ENCODE measurements at places on chromosomes 16 and 17. TPM values are rescaled to one million over a fixed set of nuclear protein-coding genes. Genes with fewer than 3 reads are reported as not detected.

TAOK1 gene
- 100 TPM for total RNA-seq

FSCN2 gene
- total RNA-seq = 8.0 TPM

DNAJC7 gene
- total RNA-seq = 96.0 TPM

IGFBP4 gene
- total RNA-seq = 142 TPM

LITAFD gene
- total RNA-seq = not detected

SCGB1C2 gene
- total RNA-seq = not detected

CPHXL2 gene
- total RNA-seq = not detected
